ENCODE measurements at places on chromosomes 3 and 15. TPM values are rescaled to one million over a fixed set of nuclear protein-coding genes. Genes with fewer than 3 reads are reported as not detected.

The ILDR1 gene
- not detected for total RNA-seq

The IMPG2 gene
- 0.33 TPM for total RNA-seq

The FMN1 gene
- total RNA-seq = 27.7 TPM

The FBXL22 gene
- total RNA-seq = 0.50 TPM

The MIX23 gene
- total RNA-seq = 57.8 TPM
